Activated T-cell treated with anti-CD3 and anti-CD28 coated beads for 1 hour (primary cell): ENCODE measurements at places on chromosomes 4 and X.

GRCh38 chrX:129361576-129361975 lies 161.7 kb downstream of the SMARCA1 start:
- DNase-seq, result no peak

DNA sequence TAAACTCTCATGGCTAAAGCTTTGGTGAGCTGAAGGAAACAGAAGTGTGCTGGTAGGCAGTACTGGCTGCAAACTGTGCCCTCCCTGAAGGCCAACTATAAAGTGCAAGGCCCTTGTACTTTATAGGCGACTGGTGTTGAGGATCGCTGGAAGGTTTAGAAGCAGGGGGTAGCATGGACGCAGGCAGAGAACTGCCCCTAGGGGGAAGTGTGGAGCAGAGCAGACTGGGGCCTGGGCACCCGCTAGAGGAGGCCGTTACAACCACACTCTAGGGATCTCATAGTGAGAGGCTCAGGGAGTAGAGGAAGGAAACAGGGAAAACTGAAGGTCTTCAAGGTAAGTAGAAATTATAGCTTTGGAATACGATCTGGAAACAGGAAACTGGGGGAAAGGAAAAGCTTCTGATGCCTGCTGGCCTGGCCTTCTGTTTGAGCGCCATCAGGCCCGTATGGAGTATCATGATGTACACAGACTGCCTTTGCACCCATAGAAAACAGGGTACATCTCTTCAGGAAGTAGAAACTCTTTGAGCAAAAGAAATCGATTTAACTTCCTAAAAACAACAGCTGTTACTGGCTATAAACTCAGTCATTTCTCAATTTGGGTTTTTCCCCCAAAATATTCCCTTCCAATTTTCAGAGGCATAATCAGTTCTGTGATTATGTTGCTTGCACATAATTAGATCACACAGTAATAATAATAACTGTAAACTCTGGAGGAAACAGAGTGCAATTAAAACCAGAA lies 23.9 kb upstream of the TMSB4X start:
- DNase-seq, result peak; percentile 46

GRCh38 chr4:41696763-41697162 lies 51.8 kb downstream of the PHOX2B start:
- no peak for DNase-seq

DNA sequence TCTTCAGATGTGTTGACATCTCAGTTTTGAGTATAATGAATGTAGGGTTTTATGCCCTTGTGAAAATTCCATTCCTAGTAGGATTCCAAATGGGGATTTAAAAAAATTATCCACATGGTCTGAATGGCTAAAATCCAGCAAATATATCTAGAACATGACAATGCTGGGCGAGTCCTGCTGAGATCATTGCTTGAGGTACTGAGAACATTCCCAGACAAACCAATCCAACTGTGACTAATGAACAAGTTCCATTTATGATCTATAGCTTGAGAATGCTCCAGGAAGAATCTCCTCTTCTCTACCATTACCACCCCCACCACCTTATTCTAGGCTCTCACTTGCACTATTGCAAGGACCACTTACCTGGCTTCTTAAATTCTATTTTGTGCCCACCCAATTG lies 77.2 kb upstream of the IL1RAPL2 start:
- DNase-seq, result no peak

GRCh38 chrX:151596282-151596681 lies 32.8 kb downstream of the PASD1 start:
- DNase-seq, result no peak

GRCh38 chr4:20359692-20360091 lies 108.0 kb downstream of the SLIT2 start:
- DNase-seq, result no peak

DNA sequence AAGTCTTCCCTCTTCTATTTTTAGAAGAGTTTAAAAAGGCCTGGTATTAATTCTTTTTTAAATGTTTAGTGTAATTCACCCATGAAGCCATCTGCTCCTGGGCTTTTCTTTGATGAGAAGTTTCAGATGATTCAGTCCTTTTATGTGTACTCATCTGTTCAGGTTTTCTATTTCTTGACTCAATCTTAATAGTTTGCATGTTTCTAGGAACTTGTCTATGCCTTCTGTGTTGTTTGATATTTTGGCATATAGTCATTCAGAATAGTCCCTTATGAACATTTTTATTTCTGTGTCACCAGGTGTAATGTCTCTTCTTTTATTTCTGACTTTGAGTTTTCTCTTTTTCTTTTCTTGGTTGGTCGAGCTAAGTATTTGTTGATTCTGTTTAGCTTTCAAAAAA lies 20.2 kb upstream of the IL2 start:
- no peak for DNase-seq

GRCh38 chr4:77911842-77912450 lies 49.3 kb downstream of the MRPL1 start:
- no peak for DNase-seq

DNA sequence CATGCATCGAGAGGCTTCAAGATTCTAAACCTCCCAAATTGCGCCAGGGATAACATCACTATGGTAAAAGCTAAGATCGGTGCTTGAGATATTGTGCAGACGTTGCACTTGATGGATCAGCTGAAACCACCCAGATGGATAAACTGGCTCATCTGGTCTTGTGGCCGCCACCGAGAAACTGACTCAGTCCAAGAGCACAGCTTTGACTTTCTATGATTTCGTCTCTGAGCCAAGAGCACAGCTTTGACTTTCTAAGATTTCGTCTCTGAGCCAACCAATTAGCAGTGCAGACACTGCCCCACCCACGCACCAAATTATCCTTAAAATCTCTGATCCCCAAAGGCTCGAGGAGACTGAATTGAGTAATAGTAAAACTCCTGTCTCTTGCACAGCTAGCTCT lies 687.2 kb downstream of the FAM133A start:
- no peak for DNase-seq

DNA sequence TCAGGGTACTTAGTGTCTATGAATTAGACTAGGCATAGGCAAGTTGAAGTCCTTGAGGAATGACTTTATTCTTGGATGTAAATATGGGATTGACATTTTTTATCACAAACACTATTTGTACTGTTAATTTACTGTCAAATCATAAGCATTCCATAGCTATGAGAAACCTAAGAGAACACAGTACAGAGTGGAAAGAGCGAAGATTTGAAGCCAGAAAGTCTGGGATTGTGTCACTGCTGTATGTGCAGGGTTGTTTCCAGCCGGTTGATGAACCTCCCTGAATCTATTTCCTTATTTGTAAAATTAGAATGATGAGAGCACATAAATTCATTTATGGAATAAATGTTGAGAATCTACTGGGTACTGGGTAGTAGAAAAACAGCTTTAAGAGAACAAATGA lies 14.4 kb upstream of the KLHL5 start:
- DNase-seq, result no peak

GRCh38 chr4:139815778-139816601 lies 150.4 kb downstream of the MGST2 start:
- no peak for DNase-seq

DNA sequence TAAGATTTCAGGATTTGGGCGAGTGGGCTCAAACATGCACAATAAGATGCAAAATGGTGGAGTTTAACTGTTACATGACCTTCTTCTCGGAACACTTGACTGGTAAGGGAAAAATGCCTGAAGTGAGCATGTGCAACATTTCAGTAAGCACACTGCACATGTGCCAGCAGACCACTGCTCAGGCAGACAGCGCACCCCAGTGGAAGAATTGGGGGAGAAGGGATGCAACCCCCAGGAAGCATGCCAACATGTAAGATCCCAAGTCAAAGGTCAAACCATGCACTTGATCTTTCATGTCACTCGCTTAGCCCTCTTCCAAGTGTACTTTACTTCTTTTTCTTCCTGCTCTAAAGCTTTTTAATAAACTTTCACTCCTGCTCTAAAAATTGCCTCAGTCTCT lies 256.3 kb downstream of the CENPC start:
- no peak for DNase-seq
